GM12892 (cell line): ENCODE measurements at places on chromosomes 1 and 21.

DNA sequence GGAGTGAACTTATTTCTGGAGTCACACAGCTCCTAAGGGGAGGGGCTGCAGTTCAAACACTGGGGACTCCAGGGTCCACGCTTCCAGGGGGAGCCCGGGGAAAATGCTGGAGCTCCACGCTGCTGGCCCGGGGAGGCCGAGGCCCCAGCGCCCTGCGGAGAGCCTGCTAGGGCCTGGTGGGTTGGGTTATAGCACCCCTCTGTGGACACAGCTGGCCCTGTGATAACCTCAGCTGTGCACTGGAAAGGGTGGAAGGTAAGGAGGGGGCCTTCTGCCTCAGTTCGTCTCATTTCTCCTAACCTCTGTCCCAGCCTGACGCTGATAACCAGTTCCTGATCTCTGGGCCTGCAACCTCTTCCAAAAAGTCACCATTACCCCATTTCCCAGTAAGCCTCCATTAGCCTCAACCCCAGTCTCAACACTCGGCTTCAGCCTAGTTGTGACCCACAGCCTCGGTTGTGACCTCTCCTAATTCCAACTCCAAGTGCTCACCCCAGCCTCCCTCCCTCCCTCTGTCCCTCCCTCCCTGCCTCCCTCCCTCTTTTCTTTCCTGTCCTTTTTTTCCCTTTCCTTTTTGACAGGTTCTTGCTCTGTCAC lies 7.1 kb downstream of the NBL1 start:
- DNase-seq: peak; percentile 71

GRCh38 chr1:25096307-25097150 lies 135.8 kb downstream of the SYF2 start:
- no peak for DNase-seq

- no peak for DNase-seq
These were observed 11.4 kb upstream of the MTARC1 start for GRCh38 chr1:220775240-220775853.

DNA sequence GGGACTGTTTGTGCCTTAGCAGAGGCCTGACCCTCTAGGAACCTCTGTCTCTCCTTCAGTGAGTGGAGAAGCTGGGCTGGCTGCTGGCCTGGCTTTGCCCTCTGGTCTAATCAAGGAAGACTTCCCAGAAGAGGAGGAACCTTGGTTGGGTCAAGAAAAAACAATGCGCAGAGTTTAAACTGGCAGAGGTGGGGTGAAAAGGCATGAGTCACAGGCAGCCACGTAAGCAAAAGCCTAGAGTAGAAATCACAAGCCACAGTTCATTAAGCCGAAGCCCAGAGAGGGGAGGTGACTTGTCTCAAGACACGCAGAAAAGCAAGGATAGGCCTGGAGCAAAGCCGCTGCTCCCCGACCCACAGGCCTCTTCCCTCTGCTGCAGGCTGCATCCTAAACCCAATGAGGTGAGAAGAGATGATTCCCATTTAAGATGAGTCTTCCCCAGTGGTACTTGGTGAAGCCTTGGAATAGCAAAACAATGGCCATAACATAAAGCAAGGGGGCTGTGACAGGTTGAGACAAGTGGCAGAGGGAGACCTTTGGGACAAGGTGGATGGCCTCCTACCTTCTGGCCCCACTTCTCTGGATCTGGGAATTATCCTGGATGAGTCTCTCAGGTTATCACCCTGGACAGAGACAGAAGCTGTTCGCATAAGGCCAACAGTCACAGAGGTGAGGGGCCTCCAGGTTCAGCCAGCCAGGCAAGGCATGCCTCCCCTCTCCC lies 7.7 kb downstream of the PDZK1IP1 start:
- DNase-seq: no peak

DNA sequence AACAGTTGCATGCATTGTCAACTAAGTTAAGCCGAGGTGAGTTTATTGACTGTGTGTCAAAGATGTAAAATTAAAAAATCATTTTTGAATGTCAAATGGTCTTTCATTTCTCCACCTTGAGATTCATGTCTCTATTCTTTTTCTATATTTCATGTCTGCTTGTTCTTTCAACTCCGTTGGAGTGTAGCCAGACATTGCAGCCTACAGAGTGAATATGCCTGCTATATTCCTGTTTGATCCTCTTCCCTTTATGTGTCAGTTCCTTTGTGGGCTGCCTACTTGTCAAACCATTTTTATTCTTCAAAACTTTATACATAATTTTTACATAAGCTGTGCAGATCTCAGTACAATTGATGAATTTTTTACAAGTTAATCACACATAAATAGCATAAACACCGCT lies 1325.8 kb upstream of the PRMT6 start:
- no peak for DNase-seq

- DNase-seq: no peak
These were observed 242.2 kb downstream of the PTPRC start for GRCh38 chr1:198880818-198881597.

GRCh38 chr1:110344152-110344551 lies 5.0 kb downstream of the RBM15 start:
- DNase-seq: no peak

DNA sequence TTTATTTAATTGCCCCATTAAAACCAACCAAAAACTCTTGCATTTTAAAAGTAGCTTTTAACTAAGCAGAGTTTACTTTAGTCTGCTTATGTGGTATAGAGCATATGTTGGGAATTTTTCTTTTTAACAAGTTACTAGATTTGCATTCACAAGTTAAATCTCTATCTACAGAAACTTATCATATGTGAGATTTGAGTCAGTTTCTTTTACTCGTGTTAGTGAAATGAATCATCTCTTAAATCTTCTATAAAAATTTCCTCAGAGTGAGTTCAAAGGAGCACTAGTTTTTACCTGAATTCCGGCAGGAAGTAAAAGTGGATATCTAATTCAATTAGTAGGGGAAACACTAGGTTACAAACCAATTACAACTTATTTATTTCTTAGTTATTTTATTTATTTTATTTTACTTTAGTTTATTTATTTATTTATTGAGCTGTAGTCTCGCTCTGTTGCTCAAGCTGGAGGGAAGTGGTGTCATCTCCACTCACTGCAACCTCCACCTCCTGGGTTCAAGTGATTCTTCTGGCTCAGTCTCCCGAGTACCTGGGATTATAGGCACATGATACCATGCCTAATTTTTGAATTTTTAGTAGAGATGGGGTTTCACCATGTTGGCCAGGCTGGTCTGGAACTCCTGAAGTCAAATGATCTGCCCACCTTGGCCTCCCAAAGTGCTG lies 1609.6 kb upstream of the B3GALT2 start:
- DNase-seq: no peak

- no peak for DNase-seq
These were observed 181.0 kb downstream of the FOXD2 start for GRCh38 chr1:47618830-47619229.
